Activated CD8-positive, alpha-beta memory T cell treated with anti-CD3 and anti-CD28 coated beads for 1 hour (primary cell): ENCODE measurements at places on chromosomes 11 and 22.
A peak's percentile ranks its signal among the peaks of the same experiment; 100 is the strongest.

- DNase-seq = no peak
Observed at GRCh38 chr22:37177755-37178154, 10.3 kb downstream of the C1QTNF6 start.

DNA sequence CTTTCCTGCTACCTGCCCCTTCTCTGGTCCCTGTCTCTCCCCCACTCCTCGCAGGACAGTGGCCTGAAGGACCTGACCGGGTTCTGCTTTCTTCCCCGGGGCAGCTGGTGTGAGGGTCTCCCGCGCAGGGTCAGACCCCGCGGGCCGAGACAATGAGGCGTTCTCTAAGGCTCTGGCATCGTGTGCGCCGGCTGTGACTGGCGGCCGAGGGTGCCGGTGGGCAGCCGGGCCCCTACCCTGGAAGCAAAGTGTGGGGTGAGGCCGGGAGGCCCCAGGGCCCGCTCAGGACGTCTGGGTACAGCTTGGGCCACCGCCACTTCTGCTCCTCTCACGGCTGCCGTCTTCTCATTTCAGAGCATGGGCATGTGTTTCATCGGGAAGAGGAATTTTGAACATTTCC, 16.3 kb downstream of the TRMU start:
- DNase-seq = no peak

- peak; percentile 18 for DNase-seq
Observed at GRCh38 chr11:66467034-66467659, 442 bp downstream of the PELI3 start.

GRCh38 chr11:65560555-65561418, 2.6 kb upstream of the LTBP3 start:
- no peak for DNase-seq

GRCh38 chr11:45881708-45882368, 3.6 kb upstream of the MAPK8IP1 start:
- DNase-seq = no peak

GRCh38 chr11:22711071-22711770, 44.8 kb downstream of the GAS2 start:
- DNase-seq = no peak
